ENCODE measurements at places on chromosomes 11 and 22.

GRCh38 chr11:126510621-126511370, 155.3 kb downstream of the ST3GAL4 start:
- DNase-seq, result peak; percentile 11

GRCh38 chr22:43399338-43399979, 12.4 kb upstream of the MPPED1 start:
- no peak for DNase-seq

DNA sequence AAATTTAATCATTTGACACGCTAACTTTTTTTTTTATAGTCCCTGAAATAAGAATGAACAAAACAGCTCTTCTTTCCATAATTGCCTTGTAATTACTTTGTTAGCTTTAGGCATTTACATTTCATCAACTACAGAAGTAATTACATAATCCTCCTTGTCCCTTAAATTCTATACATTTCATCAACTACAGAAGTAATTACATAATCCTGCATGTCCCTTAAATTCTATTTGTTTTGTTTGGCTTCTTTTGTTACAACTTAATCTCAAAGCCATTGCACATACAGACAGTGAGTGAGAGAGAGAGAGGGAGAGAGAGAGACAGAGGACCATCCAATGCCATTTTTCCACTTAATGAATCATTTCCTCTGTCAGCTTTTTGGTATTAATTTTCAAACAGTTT, 873.2 kb downstream of the METTL15 start:
- DNase-seq, result no peak

GRCh38 chr11:114447444-114447843, 8.2 kb downstream of the REXO2 start:
- DNase-seq, result no peak

- DNase-seq, result no peak
Measured at GRCh38 chr11:59289356-59290181, 69.1 kb upstream of the OR5AN1 start.

- no peak for DNase-seq
Measured at GRCh38 chr11:129846508-129847335, 31.1 kb downstream of the TMEM45B start.

DNA sequence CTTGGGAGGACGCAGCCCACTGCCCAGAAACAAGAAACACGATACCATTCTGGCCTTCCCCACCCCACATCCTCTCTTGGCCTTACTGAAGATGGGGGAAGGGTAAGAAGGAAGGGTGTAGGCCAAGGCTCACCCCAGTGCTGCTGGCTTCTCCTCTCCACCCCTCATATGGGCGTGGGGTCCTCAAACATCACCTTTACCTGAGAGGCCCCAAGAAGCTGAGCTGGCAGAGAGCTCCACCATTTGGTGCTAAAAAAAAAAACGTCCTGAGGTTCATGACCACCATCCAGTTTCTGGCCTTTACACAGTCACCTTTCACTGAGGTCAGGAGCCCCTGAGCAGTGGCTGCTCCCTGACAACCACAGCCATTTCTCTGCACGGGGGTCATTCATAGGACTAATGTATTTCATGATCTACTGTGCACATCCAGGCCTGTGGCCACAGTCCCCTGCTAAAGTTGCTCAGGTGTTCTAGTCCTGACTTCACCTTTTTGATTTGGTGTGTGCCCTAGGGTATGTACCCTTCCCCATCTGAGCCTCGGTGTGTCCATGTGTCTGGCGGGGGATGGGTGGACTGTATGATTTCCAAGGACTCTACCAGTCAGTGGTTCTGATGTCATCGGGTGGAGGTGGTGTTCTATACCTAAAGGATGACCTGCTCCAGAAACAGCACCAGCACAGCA, 15.1 kb downstream of the RHOG start:
- no peak for DNase-seq

- no peak for DNase-seq
Measured at GRCh38 chr22:18997306-18997924, 61.3 kb upstream of the PRODH start.

GRCh38 chr11:110493346-110493745, 63.6 kb downstream of the FDX1 start:
- DNase-seq, result no peak

DNA sequence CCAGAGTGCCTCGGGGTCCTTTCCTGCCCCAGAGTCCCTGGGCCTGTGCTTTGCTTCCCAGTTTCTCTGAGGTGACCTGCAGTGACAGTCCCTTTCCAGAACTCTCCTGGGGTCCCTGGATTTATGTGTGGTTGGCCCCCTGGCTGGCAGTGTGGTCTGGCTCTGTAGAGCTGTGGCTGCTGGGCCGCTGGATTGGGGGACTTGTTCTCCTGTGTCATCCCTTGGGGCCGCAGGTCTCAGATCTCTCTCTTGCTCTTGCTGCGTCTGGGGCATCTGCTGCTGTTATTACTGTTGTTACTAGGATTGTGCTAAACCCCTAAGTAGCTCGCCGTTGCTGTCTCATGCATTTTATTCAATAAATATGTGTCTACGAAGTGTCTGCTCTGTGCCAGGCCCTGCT, 31.9 kb downstream of the FAM83F start:
- DNase-seq, result no peak

GRCh38 chr11:47617417-47617809, 23.2 kb upstream of the C1QTNF4 start:
- DNase-seq, result no peak

DNA sequence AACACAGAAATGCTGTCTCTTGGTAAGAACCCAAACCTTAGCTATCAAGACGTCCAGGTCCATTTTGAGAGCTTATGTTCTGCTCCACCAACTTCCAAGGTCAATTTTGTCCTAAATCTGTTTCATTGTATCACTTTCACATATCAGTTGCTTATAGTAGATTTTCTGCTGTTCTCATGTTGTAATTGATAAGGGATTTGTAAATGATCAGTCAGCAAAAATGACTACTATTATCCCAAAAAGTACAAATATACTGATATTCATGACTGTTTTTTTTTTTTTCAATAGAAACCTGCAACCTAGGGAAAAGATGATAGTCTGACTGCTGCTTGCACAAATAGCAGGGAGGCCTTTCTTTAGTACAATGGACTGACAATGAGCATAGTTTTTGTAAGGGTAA, 128.1 kb downstream of the ARHGAP20 start:
- DNase-seq, result no peak

- DNase-seq, result no peak
Measured at GRCh38 chr11:73333640-73334383, 25.7 kb downstream of the ARHGEF17 start.

Data from sigmoid colon (tissue), 7 donors.